ENCODE measurements at places on chromosomes 1 and 21.

- peak; percentile 79 for DNase-seq
Observed at GRCh38 chr1:232922485-232922884, 27.9 kb upstream of the NTPCR start.

- peak; percentile 37 for DNase-seq
Observed at GRCh38 chr1:19704247-19705113, 39.8 kb downstream of the HTR6 start.

- no peak for DNase-seq
Observed at GRCh38 chr1:185300152-185300551, 16.9 kb downstream of the IVNS1ABP start.

GRCh38 chr1:51303315-51303714 lies 27.0 kb downstream of the TTC39A start:
- DNase-seq: no peak

DNA sequence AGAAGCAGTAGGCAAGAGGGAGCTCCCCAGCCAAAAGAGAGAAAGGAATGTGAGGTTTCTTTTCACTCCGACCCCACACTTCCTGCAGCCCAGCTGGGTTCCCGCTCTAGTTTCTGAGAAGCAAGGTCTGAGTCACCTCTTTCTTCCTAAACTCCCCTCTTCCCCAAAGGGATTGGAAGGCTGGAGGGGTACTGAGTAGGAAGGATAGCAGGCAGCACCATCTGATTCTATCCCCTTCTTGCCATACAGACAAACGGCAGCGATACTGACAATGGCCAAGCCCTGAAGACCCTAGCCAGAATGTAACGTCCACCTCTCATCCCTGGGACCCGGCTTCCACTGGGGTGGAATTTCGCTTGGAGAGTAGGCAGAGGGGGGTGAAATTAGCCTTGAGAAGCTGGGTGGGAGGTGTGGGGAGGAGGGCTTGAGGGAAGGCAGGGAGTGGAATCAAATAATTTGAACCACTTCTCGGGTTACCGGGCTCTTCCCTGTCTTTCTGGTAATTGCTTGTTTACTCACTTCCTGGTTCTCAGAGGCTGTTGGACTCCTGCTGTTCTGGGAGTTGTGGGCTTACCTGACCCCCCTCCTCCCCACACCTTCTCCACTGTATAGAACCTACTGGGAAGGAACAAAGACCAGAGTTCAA lies 13.2 kb downstream of the IER5 start:
- peak; percentile 75 for DNase-seq

DNA sequence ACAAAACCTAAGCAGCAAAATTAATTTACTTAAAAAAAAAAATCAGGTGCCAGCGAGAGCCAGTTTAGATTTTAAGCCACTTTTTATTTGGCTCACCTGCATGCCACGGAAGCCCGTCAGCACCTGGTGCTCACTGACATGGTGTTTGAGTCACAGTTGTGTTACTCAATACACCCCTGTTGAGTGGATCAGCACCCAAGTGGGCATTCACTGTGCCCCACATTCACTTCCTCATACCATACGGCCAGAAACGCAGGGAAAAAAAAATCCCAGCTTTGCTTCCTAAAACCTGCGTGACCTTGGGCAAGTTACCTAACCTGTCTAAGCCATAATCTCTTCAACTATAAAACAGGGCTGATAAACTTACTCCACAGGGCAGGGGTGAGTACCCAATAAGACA lies 42.8 kb upstream of the SIM2 start:
- no peak for DNase-seq

DNA sequence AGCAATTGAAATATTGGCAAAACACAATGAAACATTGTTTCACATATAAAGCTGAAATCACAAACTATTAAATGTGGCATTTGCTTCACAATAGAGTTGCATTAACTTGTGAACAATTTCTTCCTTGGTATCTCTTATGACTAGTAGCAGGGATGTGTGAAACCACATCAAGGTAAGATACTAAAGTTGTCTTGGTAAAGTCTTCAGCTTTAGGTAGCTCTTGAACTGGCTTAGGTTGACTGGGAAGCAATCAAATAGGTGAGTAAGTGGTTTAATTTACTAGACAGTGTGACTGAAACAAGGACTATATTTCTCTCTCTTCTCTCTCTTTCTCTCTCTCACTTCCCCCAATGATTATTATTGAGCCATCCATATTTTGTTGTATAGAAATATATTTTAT lies 141.5 kb upstream of the KCNK2 start:
- DNase-seq: no peak

GRCh38 chr1:41144285-41144684 lies 97.8 kb downstream of the SCMH1 start:
- DNase-seq: no peak

- no peak for DNase-seq
Observed at GRCh38 chr1:12519693-12520364, 98.2 kb downstream of the DHRS3 start.

DNA sequence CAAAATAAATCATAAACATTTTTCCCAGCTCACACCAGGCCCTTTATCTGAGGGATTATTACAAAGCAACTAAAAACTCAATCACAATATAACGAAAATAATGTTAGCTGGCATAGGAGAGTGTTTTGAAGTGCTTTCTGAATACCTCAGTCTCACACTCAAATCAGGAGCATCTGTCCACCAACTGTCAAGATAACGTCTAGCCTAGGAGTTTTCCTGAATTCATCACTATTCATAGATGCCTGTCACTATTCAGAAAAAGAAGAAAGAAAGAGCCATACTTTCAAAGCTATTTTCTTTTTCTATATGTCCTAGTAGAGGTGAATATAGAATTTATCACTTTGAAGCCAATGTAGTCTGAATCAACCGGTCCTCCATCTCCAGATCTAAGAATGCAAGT lies 127.0 kb downstream of the AKT3 start:
- no peak for DNase-seq

DNA sequence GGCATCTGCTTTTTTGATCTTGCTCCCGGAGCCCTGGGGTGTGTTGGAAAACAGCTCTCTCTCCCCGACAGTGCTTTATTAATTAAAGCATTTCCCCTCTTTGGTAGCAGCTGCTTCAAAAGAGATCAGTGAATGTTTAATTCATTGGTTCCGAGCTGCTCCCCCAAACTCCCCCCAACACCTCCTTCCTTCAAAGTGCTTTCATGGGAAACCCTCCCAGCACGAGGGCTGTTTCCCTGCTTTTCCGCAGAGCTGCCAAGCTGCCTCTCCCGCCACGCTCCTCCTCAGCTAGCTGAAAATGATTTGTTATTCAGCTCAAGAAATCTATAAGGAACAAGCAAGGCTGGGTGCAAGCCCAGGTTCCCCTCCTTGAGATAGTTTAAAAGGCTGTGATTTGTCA lies 40.0 kb upstream of the DISP3 start:
- DNase-seq: no peak

GRCh38 chr21:41765973-41766882 lies 624 bp downstream of the RIPK4 start:
- no peak for DNase-seq

- no peak for DNase-seq
Observed at GRCh38 chr21:42032266-42032665, 22.1 kb upstream of the ZBTB21 start.

GRCh38 chr1:166080967-166081870 lies 85.6 kb downstream of the FAM78B start:
- peak; percentile 70 for DNase-seq

- peak; percentile 83 for DNase-seq
Observed at GRCh38 chr1:98389809-98390208, 271.7 kb upstream of the SNX7 start.

- no peak for DNase-seq
Observed at GRCh38 chr21:18041012-18041411, 203.6 kb upstream of the CHODL start.

- DNase-seq: no peak
Observed at GRCh38 chr1:117499071-117499470, 106.8 kb upstream of the TENT5C start.

DNA sequence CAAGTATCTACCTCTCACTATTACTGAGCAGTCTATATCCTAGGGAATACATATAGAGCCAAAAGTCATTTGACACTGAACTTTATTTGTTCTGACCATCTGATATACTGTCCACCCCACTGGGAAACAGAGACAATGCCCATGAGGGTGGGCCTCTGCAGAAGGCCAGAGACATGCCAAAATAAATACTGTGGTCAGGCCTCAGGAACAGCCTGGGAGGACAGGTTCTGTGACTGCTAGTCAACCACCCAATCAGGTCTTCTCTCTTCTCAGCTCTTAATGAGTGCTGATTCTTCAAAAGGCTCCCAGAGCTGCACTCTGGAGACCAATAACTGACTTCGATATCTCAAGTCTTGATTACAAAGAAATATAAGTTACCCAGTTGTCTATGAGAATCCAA lies 5.5 kb upstream of the ANKRD35 start:
- peak; percentile 61 for DNase-seq

DNA sequence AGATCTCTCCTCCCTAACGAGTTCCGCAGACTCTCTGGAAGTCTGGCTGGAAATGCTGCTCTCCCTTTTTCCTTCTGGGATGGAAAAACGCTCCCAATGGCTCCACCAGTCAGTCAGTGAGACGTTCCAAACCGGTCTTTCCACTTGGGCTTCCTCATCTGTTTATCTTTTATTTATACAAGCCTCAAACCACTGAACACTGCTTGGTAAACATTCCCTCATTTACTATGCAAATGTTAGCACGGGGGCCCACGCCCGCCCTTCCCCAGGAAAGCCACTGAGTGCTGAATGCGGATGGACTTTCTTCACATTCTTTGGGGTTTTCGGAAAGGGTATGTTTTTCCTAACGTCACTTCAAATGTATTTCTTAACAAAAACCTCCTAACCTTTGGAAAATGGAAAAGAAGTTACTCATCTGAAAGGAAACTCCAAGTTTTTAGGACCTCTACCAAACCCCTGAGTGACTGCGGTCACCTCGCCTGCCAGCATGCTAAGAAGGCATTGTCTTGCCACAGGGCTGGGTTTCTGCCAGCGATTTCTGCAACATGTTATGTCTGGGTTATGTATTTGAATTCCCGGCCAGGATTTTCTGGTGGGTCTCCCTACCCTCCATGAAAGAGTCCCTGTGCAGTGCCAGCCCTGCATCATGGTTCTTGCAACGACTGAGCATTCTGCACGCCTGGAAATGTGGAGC lies 14.0 kb upstream of the UMODL1 start:
- peak; percentile 98 for DNase-seq

GRCh38 chr1:197178998-197179397 lies 32.5 kb upstream of the ASPM start:
- DNase-seq: peak; percentile 68

Measured in astrocyte (in vitro differentiated cells and primary cell).